SJSA1 (cell line): ENCODE measurements at places on chromosomes 13 and 19.

GRCh38 chr19:29530540-29531457 is 5.0 kb downstream of the VSTM2B start:
- DNase-seq = no peak

DNA sequence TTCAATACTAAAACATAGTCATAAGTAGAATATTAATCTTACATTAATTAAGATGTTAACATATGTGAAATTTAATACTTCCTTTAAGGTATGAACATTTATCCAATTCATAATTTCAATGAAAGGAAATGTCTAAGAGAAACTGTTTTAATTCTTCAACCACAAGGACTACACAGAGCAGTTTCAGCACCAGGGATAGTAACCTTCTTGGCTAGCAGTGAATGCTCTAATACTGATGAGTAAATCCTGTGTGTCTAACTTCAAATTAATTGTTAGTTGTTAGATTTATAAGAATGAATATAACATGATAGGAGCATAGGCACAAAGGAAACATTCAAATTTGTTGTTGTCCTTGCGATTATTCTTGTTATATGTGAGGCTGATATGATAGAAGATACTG is 15.6 kb upstream of the NBEA start:
- DNase-seq = no peak

GRCh38 chr19:3554254-3555083 is 2.9 kb downstream of the MFSD12 start:
- no peak for DNase-seq

- no peak for DNase-seq
Observed at GRCh38 chr19:38030686-38031422, 123.8 kb downstream of the SIPA1L3 start.

DNA sequence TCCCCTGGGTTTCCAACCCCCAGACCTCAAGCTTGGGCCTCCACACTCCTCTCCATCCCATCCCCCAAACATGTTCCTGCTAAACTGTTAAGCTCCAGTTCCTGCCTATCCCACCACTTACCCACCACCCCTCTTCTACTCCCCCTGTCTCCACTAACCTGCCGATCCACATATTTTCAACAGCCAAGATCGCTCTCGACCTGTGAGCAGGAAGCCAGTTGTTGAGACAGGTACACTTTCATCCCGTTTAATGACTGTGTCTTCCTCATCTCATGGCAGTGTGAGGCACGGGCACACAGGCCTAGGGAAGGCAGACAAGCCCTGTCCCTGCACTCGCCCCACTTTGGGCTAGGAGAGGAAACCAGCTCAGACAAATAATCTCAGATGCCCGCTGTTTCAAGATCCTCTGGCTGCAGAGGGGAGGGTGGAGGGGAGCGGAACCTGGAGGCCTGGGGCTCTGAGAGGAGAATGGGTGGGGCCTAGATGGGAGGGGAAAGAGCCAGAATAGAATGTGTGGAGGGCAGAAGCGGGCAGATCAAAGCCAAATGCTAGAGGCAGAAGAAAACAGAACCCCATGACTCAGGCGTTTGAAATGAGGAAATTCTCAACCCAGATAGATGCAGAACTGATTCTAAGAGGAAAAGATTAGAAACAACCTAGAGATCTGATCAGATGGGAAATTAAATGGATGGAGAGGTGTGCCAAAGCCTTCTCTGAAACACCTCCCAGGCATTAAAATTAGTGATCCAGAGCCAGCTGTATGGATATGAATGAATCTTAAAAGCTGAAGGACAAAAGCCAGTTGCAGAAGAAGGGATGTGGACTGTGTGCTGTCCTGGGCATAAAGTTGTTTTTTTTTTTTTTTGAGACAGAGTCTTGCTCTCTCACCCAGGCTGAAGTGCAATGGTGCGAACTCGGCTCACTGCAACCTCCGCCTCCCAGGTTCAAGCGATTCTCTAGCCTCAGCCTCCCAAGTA is 16.9 kb upstream of the CYP2S1 start:
- DNase-seq = peak; percentile 84

DNA sequence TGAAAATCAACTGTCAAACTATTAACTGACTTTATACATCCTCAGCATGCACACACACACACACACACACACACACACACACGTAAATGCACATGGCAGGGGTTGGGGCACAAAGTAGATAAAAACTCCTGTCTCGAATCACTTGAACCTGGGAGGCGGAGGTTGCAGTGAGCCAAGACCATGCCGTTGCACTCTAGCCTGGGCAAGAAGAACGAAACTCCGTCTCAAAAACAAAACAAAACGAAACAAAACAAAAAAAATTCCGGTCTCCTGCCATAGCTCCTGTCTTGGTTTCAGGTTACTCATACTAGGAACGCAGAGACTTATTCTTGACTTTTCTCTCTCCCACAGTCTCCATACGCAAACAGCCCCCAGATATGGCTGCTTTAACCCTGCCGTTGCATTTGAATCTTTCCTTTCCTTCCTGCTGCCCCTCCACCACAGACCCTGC is 148.9 kb downstream of the SHISA2 start:
- DNase-seq = no peak

GRCh38 chr19:19324059-19324770 is 3.6 kb downstream of the MAU2 start:
- DNase-seq = no peak

- DNase-seq = no peak
Observed at GRCh38 chr19:51531349-51532315, at the start of gene SIGLEC6. Gene SIGLEC6, minus strand, starts transcription at chr19:51531670. Its CDS starts 22 bp downstream, at chr19:51531648.

- no peak for DNase-seq
Observed at GRCh38 chr13:90047600-90047999, 1299.9 kb upstream of the MIR17HG start.

GRCh38 chr19:33904681-33905080 is 108.0 kb downstream of the KCTD15 start:
- no peak for DNase-seq

- no peak for DNase-seq
Observed at GRCh38 chr13:90806016-90806615, 541.4 kb upstream of the MIR17HG start.

DNA sequence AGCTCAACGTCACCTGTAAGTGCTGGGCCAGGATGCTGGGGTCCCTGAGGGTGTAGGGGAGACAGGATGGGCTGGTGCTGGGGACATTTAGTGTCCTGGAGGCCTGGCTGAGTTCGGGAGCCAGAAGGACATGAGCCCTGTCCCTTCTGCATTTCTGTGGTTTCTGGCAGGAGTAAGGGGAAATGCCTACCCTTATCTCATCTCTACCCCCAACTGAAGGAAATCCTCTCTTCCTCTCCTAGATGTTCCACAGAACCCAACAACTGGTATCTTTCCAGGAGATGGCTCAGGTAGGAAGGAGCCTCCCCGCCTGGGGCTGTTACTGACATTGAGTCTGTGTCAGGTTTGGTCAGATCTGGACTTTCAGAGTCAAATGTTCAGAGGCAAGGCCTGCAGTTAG is 1.2 kb downstream of the CD33 start:
- no peak for DNase-seq

DNA sequence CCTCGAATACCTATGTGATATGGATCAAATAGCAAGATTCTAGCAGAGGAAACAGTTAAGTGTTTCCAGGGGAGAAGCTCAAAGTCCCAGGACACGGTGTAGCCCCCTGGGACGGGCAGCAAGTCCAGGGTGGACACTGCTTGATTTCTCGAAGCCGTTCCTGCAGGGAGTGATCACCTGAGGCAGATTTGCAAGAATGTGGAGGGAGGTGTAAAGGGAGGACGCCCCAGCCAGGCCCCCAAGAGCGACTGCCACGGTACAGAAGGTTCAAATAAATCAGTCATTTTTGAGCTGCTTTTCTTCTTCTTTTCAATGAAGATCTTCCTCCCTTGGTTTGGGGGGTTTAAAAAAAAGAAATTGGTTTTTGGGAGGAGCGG is 41.4 kb downstream of the KLF2 start:
- DNase-seq = no peak

- DNase-seq = no peak
Observed at GRCh38 chr19:38656171-38656981, 8.9 kb downstream of the ACTN4 start.

DNA sequence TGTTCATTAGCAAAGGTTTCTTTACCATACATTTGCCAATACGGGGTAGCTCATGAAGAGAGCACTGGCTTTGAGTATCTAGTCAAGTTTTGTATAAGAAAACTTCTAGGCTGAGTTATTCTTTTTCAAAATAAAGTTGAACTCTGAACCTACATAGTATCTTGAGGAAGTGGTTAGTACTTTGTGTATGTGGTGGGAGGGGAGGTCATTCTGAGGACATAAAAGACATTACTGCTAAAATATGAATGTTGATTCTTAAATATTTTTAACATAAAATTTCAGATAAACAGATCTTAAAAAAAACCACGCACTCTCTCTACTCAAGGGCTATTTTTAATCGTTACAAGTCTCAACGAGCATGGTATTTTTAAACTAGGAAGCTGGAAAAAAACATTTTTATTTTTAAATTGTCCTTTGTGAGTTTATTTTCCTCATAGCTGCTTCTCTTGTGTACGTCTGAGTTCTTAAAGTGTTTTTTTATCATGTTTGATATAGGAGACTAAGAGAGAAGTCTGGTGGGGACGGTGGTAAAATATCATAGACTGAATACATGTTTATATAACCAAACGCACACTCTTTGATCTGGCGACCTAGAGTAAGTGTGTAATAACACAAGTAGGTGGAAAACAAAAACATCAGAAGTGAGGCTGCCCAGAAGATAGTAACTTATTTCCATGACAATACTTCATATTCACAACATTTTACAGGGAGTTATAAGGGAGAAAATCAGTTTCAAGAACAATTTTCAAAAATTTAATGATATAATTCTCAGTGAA is 118.0 kb upstream of the POSTN start:
- no peak for DNase-seq

DNA sequence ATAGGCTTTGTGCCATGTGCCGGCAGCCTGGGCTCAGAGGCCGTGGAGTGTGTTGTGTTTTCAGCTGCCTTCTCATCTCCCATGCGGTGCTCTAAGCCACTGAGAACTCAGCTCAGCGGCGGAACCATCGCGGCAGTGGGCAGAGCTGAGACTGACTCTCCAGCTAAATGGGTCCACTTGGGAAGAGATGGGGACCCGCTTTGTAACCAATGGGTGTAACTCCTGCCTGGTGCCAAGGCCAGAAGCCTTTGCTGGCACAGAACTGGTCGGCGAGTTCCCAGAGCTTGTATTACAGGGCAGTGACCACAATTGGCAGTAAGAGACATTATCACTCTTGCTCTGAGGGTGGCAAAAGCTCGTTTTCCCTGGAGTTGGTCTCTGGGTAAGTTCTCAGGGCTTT is 183.0 kb downstream of the STK24 start:
- no peak for DNase-seq

- no peak for DNase-seq
Observed at GRCh38 chr19:2345794-2346663, 14.0 kb upstream of the TMPRSS9 start.

- peak; percentile 42 for DNase-seq
Observed at GRCh38 chr19:15154002-15154612, 46.7 kb downstream of the NOTCH3 start.

GRCh38 chr13:61387694-61388093 is 28.0 kb downstream of the PCDH20 start:
- DNase-seq = no peak

DNA sequence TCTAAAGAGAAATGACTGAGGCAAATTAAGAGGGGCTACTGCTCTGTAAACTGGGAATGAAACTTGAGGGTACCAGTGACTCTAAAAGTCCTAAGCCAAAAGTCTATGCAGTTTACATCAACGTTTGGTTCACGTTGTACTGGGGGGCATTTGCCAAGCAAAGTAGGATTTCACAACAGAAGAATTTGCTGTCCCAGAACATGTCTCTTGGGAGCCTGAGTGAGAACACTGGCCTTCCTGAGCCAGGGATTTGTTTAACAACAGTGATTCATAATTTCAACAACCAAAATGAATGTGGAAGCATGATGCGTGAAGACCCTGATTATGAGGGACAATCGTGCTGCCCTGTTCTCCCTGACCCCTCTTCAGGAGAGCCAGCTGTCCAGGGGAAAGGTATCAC is 178.0 kb downstream of the OXGR1 start:
- no peak for DNase-seq

DNA sequence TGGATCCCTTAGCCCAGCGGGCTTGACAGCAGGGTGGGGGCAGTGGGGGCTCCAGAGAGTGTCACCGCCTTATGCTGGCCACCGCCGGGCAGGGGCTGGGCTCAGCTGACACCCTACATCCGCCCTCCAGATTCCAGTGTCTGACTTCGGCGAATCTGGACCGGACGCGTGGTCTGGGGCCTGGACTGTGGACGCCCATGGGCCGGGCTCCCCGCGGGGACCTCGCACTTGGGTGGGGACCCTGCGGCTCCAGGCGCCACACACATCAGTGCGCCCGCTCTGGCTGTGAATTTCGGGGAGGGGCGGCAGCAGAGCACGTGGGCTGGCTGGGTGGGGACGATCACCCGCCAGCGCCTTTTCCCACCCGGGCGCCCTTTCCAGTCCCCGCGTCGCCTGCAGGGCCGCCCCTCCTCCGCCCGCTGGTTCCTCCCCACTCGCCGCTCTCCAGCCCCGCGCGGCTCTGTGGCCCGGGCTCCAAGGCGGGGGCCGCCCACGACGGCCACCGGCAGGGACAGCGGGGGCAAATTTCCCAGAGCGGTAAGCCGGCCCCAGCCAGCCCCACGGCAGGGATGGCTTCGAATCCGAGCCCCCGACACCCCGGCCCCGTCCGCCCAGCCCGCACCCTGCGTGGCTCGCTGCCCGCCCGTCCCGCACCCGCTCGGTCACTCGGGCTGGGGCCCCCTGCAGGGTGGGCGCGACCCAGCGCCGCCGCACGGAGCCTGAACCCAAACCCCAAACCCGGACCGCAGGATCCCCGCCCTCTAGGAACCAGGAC is 23.3 kb upstream of the ZNF99 start:
- DNase-seq = no peak

GRCh38 chr19:7866399-7867091 is 7.6 kb downstream of the PRR36 start:
- DNase-seq = no peak

GRCh38 chr13:110830800-110831371 is 84.0 kb downstream of the ANKRD10 start:
- no peak for DNase-seq

DNA sequence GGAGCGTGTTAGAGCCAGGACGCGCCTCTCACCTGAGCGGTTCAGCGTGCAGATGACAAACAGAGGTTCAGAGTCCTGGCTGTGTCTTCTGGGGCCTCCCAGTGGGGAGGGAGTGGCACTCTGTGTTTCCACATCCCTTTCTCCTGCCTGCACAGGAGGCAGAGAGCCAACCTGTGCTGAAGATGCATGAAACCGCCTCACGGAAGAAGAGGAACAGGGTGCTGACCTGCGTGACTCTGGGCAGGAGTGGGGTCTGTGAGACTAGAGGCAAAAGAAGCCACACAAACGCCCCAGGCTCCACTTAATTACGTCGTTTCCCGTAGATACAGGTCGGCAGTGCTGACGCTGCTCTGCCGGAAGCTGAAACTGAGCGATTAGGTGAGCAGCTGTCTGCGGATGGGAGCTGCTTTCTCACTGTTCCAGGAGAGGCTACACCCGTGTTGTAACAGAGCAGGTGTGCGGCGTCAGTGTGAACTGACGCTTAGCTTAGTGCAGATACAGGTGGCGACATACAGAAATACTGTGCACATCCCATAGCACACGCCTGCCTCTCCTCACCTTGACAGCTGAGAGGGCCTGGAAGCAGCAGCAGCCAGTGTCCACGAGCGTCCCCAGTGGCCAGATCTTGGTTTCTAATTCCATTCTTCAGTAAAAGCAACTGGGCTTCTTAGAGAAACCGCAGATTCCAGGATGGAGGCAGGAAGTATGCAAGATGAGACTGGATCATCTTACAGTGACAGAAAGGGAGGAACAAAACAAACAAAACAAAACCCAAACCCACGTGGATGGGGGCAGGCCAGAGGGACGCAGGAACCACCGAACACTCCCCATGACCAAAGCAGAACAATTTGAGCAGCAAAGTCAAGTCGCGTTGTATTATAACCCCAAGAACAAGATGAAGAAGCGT is 37.7 kb upstream of the MCF2L start:
- DNase-seq = peak; percentile 53
